ENCODE measurements at places on chromosomes 2 and 18.

DNA sequence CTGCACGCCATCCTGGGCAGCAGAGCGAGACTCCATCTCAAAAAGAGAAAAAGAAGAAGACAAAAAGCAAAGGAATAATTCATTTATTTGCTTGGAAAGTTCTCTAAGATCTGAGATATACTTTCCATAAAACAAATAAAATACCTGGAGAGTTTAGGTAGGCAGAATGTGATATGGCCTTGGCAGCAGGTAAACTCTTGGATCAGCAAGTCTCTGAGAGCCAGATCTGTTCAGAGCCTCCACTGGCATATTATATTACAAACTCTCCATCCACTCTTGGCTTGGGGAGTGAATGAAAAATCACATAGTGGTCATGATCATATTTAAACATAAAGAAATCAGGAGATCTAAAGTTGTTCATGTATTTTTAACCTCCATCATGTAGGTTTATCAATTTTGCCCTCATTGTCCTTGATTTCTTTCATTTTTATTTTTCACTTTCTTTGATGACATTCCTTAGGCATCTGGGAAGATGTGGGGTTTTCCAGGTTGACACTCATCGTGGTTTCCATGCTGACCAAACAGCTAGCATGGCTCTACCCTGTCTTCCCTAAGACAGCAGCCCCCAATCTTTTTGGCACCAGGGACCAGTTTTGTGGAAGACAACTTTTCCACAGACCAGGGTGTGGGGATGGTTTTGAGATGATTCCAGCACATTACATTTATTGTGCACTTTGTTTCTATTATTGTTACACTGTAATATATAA lies 10.2 kb downstream of the LRRFIP1 start:
- no peak for DNase-seq

DNA sequence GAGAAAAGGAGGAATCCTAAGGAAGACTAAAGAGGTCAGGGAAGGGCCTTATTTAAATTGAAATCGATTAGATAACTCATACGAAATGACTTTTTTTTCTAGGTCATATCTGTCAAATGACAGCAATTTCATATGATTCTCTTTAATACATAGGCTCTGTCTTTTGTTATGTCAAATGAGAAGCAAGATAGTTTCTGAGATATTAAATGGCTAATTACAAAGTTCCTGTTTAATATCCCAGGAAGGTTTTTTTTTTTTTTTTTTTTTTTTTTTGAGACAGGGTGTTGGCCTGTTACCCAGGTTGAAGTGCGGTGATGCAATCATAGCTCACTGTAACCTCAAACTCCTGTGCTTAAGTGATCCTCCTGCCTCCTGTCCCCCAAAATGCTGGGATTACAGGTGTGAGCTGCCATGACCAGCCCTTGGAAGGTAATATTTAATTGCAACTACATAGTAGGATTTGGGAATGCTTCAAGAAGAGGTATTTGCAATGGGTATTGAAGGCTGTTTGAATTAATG lies 48.0 kb upstream of the RMND5A start:
- DNase-seq, result no peak

GRCh38 chr18:28175930-28176697 lies 816 bp downstream of the CDH2 start:
- no peak for DNase-seq

- no peak for DNase-seq
These were observed 163.2 kb downstream of the WDPCP start for GRCh38 chr2:63425079-63425416.

DNA sequence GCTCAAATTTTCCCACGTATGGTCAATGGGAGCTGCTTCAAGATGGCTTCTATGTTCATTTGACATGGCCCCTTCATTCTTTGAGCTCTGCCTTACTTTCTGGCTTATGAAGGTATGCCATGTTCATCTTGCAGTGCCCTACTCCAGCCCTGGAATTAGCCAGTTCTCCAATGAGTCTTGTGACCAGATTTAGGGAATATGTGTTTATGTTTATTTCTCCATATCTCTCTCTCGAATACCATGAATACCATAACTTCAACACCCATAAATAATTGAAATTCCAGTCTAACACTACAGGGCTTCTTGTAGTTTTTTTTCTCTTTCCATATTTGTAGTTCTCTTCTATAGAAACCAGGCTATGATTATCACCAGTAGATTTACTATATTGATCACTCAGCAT lies 39.7 kb downstream of the EPB41L5 start:
- no peak for DNase-seq

- DNase-seq, result peak; percentile 98
These were observed 39.2 kb downstream of the SCN1A start for GRCh38 chr2:166088634-166089033.

DNA sequence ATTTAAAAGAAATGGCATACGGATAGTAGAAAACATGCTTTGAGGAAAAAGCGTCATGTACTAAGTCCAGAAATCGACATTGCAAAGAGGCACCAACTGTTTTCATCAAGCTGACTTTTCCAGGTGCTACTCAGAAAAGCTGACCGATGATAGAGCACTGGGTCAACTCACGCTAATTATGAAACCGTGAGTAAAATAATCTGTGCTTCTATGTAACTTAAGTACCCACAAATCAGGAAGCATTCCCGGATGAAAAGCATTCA lies 353 bp upstream of the NUP35 start:
- no peak for DNase-seq

GRCh38 chr18:111306-112014 lies 46.9 kb upstream of the USP14 start:
- peak; percentile 87 for DNase-seq

DNA sequence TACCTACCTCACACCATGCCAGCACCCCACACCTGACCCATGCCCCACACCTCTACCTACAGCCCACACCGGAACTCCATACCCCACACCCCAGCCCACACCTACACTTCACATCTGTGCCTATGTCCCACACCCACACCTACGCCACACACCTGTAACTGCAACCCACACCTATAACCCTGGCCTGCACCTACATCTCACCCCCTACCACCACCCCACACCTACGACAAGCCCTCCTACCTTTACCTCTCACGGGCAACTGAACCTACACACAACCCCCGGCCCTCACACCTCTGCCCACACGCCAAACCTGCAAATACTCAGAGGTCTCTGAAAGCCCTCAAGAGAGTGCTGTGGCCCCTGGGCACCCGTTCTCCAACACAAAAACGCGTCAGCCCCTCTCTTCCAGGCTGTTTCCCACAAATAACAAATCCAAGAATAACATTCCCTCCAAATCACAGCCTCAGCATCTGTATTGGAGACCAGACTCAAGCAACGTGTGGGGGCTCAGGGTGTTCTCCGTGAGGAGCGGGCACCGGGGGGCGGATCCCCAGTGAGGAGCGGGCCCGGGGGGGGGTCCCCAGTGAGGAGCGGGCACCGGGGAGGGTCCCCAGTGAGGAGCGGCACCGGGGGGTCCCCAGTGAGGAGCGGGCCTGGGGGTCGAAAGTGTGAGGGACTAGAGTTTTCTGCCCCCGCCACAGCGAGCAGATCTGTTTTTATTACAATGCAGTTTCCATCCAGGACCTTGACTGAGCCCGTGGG lies 33.4 kb downstream of the SLC66A2 start:
- no peak for DNase-seq

GRCh38 chr18:21741562-21742314 lies 1.1 kb downstream of the MIB1 start:
- DNase-seq, result peak; percentile 31

- no peak for DNase-seq
These were observed 7.7 kb downstream of the HTR2B start for GRCh38 chr2:231117148-231117547.

GRCh38 chr2:214069254-214069653 lies 341.6 kb upstream of the VWC2L start:
- peak; percentile 98 for DNase-seq

DNA sequence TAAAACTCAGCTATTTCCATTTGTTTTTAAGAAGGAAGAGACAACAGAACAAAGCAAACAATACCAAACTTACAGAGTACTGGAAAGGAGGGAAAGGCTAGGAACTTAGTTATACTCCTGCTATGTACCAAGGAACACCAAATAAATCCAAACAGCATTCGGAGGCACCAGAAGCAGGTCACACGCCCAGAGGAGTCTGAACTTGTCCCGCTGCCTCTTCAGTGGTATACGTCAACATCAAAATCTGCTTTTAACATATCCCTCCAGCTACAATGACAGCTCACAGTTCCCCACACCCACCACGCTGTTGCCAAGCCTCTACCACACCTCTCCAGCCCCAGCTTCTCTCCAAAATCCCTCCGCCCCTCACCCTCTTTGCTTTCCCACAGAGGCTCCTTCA lies 17.3 kb downstream of the C2orf76 start:
- DNase-seq, result no peak

DNA sequence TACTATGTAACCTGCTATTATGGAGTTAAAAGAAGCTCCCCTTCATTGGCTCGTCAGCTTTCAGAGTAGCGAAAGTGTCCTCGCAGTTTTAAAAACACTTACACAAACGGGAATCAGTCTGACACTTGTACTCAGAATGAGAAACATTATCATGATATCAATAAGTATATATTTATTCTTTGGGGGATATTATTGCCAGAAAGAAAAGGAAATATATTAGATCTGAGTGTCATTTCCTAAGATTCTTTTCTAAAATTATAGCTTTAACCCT lies 584.5 kb downstream of the ZEB2 start:
- no peak for DNase-seq

- no peak for DNase-seq
These were observed 56.7 kb downstream of the CYP26B1 start for GRCh38 chr2:72090781-72091482.

- no peak for DNase-seq
These were observed 134.1 kb upstream of the SIX3 start for GRCh38 chr2:44807201-44808025.

- DNase-seq, result no peak
These were observed 856.8 kb upstream of the ACVR2A start for GRCh38 chr2:146987996-146988395.

- no peak for DNase-seq
These were observed 6.5 kb downstream of the TANK start for GRCh38 chr2:161166538-161167409.

GRCh38 chr2:60504049-60504448 lies 49.4 kb downstream of the BCL11A start:
- DNase-seq, result no peak

GRCh38 chr2:96342085-96342484 lies 6.5 kb downstream of the NCAPH start:
- DNase-seq, result peak; percentile 56

- peak; percentile 72 for DNase-seq
These were observed 54.4 kb downstream of the EPHA4 start for GRCh38 chr2:221517696-221518151.

DNA sequence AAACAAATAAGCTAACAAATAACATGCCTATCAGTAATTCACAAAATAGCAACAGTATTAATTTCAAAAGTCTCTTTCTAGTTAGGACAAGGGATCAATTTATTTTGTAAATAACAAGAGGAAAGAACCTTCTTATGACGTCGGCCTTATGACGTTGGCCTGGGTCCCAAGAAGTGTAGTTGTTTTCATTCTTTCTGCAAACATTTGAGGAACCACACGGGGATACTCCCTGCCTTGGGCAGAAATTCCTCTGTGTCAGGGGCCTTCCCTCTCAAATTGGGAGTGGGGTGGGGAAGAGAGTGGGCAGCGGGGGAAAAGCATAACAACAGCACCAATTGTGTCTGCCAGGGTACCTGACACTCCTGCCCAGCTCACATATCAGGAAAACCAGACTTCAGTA lies 1.3 kb downstream of the CCDC68 start:
- DNase-seq, result peak; percentile 46

DNA sequence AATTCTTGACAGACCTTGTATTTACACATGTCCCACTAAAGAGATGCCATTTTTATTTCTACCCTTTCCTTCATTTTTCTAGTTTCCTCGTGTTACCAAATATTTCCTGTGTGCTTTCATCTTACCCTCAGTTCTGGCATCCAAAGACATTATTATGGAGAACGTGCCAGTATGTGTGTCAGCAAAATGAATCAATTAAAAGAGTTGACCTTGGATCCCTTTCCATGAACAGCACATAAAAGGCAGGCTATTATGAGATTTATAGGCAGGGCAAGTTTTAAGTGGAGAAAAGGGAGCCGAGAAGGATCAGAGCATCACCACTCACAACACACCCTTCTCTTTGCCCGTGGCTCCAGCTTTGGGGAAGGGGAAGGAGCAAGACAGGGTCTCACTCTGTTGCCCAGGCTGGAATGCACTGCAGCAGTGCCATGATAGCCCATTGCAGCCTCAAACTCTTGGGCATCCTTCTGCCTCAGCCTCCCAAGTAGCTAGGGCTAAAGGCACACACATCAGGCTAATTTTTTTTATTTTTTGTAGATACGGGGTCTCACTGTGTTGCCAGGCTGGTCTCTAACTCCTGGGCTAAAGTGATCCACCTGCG lies 149.9 kb downstream of the GFPT1 start:
- no peak for DNase-seq

DNA sequence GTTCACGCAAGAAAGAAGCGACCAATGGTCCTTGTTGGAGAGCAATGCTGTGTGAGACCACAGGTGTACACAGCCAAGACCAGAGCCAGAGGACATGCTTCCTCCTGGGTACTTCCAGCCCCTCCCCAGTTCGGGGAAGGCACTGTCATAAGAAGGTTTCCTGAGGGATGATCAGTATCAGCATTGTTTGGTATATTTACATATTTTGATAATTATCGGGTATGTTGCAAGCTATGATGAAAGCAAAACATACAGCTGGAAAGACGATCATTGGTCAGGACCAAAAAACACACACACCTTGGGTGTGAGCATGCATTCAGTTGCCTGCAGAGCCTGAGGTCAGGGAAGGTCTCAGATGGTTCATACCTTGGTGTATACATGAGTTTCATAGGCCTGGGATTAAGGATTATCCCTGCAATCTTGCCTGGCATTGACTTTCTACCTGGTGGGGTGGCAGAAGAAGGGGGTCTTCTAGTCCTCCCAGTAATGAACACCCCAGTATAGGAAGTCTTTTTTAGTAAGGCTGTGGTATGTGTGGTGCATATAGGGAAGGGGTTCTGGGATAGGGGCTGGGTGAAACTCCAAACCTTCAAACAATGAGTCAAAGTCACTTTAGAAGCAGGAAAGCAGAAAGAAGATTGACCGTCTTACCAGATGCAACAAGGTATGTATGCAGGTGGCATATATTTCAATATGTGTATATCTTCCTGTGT lies 2.9 kb downstream of the SERPINB2 start:
- DNase-seq, result no peak

DNA sequence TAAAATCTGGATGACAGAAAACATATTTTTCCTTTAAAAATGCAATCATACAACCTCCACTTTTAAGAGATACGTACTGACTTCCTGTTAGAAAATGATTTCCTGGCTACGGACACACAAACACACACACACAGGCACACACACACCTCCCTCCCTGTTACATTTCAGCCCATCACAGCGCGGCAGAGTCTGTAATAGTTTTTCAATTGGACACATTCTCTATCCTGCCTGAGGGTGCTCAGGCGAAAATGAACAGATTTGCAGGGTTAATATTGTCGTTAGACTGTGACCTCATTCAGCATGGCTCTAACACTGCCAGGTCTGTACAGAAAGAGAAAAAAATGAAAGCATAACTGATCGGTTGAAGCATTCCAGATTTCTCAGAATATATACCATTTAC lies 45.0 kb downstream of the KCTD1 start:
- peak; percentile 31 for DNase-seq

All from lung microvascular endothelial cell (primary cell).